LoVo (cell line): ENCODE measurements at places on chromosomes 6 and 20.

DNA sequence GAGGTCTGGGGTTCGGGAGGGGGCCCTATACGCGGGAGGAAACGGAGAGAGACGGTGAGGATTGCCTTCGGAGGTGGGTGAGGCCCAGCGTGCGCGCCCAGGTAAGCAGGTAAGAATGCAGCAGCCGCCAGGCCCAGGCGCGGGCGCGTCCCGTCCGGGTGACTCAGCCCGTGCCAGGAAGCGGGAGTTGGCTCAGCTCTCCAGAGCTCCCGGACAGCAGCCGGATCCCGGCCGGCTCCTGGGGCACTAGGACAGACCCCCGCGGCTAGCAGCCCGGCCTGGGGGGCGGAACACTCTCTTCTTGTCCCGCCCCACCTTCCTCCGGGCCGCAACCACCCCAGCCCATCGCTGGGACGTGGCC is 1.5 kb upstream of the MDFI start:
- DNase-seq: peak; percentile 89

DNA sequence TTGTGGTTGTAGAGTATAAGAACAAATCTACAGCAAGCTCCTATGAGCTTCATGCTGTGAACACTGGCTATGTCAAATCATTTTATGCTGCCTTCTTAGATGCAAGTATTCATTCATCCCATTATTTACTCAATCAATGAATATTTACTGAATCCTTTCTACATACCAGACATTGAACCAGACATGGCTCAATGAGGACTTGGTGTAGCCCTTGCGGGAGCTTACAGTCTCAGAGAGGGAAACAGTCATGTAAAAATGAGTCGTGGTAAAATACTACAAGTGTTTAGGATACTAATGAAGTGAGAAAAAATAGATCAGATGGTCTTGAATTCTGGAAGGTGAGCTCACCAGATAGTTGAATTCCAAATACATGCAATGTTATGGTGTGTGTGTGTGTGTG is 44.8 kb upstream of the ENPP1 start:
- DNase-seq: no peak

DNA sequence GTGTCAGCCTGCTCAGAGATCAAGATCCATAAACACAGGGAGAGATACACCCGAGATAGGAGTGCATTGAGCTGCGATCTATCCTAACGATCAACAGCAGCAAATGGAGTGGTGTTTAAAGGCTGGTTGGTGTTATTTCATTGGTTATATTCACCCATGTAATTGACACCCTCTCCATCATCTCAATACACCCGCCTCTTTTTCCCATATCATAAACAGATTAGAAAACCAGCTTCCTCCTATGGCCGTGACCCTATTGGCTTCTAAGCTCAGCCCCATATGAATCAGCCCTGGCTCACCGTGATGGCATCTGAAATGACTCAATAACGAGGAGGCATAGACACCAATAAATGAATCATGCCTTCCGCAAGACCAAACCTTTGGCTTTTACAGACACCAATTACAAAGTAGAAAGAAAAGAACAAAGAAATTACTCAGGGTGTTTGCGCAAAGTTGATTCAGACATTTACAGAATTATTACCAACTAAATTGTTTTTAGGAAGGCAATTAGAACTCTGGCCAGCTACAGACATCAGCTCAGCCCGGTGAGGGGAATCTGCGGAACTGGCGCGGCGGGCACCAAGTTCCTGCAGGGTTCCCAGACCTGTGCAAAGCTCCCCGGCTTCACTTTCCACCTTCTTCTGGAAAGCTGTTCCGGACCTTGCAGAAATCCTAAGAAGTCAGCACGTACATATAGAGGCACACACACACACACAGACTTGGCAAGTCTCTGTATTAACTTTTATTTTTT is 11.5 kb downstream of the PMEPA1 start:
- peak; percentile 95 for DNase-seq

DNA sequence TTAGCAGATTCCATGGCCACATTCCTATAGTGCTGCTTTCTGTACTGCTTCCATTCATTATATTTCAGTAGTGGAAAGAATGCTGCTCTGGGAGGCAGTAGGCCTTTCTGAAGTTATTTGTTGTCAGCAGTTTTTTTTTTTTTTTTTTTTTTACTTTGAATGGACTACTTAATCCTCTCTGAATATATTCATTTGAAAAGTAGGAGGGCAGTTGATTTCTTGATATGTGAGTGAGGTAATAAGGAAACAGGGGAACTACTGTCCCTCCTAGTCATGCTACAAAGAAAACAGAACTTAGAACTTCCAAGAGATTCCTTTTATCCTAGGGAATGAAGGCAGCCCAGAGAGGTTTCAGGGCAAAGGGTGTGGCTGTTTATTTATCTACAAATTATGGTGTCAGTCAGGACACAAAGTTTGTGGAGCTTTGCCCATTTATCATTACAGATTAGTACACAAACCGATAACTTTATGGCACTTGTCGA is 155.9 kb downstream of the JARID2 start:
- peak; percentile 4 for DNase-seq

DNA sequence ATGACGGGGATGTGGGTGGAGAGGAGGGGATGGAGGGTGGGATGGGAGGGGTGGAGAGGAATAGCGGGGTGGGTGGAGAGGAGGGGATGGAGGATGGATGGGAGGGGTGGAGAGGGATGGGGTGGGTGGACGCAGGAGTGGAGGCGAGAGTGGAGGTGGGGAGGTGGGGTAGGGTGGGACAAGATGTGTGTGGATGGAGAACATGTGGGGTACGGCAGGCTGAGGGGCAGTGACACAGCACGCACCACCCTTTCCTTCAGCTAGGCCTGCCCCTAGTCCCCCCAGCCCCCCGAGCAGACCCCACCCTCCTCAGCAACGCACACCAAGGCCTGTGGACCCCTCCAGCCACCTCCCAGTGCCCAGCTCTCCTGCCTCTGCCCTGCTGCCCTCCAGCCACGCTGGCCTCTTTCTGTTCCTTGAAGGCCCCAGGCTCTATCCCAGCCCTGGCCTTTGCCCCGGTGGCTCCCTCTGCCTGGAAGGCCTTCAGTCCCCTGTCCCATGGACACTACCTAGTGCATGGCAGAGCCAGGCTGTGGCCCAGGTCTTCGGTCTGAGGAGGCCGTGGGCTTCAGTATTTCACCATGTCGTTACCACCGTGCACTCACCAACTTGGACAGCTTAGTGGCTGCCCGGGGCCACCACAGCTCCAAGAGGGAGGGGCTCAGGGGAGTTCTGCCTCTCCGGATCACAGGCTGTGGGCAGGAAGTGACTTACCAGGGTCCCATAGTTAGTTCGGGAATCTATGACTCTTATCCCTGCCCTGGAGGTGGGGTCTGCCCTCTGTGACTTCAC is 78.4 kb upstream of the PMEPA1 start:
- DNase-seq: no peak

DNA sequence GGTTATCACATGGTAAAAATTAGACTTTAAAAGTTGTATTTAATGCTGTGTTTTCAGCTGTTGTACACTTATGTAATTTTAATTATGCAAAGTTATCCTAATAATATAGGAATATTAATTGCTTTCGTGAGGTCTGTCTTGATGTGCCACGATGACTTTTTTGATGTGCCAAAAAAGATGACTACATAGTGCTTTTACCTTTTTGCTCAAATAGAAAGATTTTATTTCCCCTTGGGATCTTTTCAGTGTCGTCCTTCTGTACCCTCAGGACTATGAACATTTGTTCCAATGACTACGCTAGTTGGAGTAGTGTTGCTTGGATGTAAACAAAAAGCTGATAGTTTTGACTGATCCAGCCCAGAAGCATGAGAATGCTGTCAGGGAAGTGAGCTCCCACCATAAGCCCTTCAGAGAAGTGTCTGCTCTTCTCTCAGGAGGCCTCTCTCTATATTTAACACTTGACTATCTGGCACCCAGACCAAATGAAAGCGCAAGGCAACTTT is 1.2 kb upstream of the CD164 start:
- no peak for DNase-seq

DNA sequence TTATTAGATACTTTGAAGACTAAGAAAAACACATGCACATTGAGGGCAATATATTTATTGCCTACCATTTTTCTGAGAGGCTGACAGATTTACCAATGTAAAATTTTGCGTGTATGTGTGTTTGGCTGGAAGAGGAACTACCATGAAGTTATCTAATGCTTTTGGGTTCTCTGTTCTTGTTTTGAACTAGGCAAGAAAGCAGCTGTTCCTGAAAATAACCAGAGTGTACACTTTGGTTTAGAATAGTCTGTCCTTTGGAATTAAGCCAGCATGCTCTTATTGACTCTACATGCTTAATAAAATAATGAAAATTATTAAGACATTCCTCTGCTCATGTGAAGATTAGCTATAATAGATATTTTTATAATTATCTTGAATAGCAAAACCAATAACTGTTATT is 129.2 kb downstream of the MYB start:
- no peak for DNase-seq
